Cortex of kidney (tissue), 1 donor: ENCODE measurements at places on chromosomes 4 and X.
A peak's percentile ranks its signal among the peaks of the same experiment; 100 is the strongest.

DNA sequence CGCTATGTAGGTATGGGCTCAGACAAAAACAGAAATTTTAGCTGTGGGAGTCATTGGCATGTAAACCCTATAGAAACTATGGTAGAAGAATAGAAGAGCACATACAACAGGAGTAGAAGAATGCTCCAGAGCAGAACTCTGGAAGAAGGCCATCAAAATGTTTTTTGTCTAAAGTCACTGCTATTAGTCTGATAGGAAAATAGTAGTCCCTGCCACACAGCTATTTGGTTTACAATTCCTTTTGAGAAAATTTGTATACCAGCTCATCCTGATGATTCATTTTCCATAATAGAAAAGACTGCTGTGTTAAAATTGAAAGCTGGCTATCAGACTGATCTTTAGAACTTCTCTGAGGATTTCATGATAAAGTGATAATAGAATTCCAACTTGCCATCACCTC lies 32.8 kb upstream of the ADAD1 start:
- DNase-seq, result no peak

- DNase-seq, result no peak
These were observed 540.6 kb upstream of the MAGEB18 start for GRCh38 chrX:25597551-25597950.

DNA sequence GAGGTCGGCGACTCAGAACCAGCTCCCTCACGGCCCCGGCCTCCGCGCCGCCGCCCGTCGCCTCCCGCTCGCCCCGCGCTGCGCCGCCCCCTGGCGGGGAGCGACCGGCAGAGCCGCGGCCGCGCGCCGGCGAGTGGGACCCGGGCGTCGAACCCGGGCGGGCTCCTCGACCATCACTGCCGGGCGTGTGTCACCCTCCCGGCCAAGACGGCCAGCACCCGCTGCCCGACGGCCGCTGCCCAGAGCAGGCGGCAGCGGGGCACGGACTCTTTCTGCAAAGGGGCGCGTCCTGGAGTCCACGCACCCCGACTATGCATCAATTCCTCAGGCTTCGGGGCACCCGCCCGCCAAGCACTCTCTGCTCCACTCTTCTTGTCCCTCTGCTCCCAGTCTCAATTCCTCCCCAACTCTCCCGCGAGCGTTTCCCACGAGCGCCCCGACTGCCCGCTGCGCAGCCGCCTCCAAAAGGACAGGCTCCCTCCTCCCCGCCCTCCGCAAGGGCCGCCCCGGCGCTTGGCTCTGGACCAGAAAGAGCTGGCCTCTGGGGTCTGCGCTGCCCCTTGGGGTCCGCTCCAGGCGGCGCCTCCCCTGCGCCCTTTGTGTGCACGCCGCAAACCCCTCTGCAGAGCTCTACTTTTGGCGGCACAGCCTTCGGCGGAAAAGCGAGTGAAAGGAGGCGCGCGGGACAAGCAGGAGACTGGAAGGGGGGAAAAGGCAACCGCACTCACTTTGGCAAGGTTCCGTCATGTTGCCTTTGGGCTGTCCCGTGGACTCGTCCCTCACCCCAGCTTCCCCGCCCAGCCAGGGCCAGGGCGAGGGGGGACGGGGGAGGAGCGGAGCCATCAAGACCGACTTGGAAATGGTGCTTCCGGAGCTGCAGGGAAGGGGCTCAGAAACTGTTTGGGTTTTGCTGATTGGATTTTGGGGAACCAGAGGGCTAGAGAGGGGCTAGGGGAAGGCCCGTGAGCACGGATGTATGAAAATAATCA lies 1.0 kb downstream of the PDE5A start:
- DNase-seq, result peak; percentile 9

DNA sequence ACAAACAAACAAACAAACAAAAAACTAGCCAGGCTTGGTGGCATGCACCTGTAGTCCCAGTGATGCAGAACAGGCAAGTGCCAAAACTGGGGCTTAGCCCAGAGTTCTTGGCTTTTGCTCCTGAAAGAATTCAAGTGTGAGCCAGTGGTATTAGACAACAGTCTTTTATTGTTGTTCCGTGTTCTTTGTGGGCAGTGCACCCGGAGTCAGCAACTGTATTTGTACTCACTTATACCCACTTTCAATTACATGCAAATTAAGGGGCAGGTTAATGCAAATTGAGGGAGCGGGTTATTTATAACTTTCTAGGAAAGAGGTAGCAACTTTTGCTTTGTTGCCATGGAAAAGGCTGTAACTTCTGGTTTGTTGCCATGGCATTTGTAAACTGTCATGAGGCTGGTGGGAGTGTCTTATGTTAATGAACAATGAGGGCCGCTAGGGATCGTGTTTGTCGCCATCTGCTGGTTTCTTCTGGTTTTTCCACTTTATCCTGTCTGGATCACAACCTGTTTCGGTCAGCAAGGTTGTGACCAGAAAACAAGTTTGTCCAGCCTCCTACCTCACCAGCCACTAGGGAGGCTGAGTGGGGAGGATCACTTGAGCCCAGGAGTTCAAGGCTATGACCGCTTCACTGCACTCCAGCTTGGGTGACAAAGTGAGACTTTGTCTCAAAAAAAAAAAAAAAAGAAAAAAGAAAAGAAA lies 88.8 kb upstream of the ESX1 start:
- no peak for DNase-seq

DNA sequence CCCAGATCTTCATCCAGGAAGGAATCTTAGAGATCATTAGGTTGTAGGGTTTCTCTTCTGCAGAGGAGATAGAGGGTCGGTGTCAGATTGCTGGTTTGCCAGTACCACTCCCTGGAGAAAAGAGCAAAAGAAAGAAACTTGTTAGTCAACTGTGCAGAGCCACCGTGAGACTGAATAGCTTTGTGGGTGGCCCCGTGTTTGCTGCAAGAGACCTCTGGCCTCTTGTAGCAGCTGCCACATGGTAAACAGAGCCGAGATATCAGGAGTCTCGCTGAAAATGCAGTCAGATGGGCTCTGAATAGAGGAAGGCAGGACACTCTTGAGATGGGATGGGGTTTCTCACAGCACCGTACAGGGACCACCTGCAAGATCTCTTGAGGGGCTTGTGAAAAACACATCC lies 149.7 kb downstream of the PTTG2 start:
- DNase-seq, result no peak

DNA sequence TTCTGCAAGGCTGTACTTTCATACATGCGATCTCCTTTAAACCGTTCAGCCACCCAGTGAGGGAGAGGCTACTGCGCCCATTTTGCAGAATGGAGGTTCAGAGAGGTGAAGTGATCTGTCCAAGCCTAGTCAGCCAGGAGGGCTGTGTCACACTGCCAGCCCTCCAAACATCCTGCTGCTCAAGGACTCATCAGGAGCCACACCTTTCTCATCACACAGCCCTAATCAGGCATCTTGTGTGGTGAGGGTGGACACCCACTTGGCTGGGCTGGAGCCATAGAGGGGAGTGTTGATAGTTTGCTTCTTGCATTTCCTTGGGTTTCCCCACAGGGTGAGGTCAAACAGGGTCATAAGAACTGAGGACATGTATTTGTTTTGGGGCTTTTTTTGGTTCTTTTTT lies 5.4 kb upstream of the CXCR3 start:
- DNase-seq, result no peak

GRCh38 chr4:146267826-146268225 lies 53.5 kb downstream of the REELD1 start:
- DNase-seq, result no peak

DNA sequence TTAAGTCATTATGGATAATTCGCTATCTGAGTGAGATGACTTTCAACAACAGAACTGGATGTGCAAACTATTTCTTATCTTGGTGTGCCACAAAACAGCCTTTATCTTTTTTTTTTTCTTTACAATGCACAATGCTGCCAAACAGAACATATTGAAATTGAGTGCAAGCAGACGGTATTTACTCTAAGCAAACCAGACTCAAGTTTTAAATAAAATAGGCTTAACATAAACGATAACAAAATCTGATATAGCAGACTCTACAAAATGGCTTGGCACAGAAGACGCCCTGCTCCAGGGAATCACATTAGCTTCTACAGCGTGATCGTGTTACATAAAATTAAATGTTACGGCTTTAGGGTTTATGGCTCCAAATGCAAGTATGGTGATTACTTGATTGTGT lies 9.6 kb upstream of the STK32B start:
- no peak for DNase-seq

GRCh38 chrX:154515090-154515965 lies 704 bp downstream of the FAM3A start:
- no peak for DNase-seq

DNA sequence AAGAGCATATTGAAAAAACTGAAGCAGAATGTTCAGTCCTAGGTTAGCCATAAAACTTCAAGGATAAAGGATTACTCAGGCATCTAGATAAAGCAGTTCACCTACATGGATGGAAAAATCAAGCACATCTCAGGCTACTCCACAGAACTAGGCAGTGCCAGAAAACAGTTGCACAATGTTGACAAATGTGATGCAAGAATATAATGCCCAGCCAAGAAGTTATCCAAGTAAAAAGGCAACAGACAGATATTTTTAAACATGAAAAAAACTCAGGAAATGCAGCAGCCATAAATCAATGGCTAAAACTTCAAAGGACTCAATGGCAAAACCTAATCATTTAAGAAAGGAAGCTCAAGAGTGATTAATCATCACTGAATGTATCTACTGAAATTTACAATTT lies 456.0 kb upstream of the FAM241A start:
- DNase-seq, result no peak

- no peak for DNase-seq
These were observed 25.6 kb downstream of the PNMA6E start for GRCh38 chrX:153375571-153375970.

DNA sequence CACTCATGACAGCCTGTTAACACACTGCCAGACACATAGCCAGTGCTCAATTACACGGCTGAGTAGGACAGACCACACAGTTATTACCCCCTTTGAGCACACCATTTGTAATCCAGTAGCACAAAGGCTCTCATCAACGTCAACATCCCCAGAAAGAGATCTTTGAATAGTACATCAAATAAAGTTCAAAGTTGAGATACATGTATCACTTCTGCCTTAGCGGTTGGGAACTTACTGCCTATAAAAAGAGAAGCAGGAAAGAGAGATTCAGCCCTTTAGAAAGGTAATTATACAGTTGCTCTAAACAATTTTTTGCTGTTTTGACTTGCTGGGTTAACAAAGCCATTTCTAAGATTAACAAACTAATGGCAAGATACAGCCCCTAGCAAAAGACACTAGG lies 16.2 kb downstream of the ANXA5 start:
- no peak for DNase-seq

GRCh38 chr4:164847967-164848649 lies 28.9 kb upstream of the APELA start:
- no peak for DNase-seq

DNA sequence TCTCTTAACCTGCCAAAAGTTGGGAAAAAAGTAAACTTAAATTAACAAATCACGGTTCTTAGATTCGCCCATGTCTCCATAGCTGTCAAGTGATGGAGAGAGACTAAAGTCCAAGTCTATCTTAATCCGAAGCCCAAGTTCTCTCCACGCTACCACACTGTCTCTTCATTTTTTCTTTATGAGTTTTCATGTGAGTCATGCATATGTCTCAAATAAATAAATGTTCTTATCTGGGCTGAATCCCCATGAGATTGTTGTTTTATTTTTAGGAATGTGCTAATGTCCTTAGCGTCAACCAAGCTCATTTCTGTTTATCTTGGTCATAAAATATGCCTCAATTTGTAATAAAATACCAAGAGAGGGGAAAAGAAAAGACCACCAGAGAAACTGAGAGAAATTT lies 169.3 kb downstream of the RCHY1 start:
- DNase-seq, result no peak

- no peak for DNase-seq
These were observed 10.7 kb downstream of the SLC39A8 start for GRCh38 chr4:102334624-102335023.

GRCh38 chrX:70834589-70834988 lies 73.9 kb downstream of the TEX11 start:
- DNase-seq, result no peak

DNA sequence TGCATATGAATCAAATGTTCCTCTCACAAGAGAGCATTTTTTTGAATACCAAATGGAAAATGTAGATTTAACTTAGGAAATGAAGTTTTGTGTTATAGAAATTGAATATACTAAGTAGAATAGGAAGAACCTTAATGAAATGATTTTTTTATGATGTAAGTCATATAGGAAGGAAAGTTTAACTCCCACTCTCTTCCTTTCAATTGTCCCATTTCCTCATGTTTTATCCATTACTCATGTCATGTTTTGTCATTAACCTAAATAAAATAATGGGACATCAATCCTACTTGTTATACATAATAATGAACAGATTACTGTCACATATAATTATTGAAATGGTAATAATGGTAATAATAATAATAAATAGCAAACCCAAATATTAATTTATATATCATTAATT lies 22.7 kb upstream of the SRD5A3 start:
- DNase-seq, result no peak

DNA sequence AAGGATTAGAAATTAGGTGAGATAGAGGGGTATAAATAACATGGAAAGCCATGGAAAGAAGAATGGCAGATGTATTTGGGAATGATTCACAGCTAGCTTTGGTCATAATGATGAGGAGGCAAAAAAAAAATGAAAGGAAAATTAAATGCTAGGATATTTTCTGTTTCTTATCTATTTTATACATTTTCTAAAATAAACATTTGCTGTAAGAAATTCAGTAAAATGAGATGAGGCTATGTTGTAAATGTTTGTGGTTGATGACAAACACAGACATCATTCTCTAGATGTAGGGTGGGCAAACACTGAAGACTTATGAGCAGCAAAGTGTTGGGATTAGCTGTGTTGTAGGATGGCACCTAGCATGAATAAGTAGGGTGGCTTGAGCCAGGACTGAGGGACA lies 407.1 kb downstream of the IL15 start:
- no peak for DNase-seq

GRCh38 chrX:151792505-151792904 lies 58.0 kb downstream of the CNGA2 start:
- DNase-seq, result no peak

GRCh38 chr4:82866706-82867385 lies 24.1 kb downstream of the SEC31A start:
- no peak for DNase-seq

DNA sequence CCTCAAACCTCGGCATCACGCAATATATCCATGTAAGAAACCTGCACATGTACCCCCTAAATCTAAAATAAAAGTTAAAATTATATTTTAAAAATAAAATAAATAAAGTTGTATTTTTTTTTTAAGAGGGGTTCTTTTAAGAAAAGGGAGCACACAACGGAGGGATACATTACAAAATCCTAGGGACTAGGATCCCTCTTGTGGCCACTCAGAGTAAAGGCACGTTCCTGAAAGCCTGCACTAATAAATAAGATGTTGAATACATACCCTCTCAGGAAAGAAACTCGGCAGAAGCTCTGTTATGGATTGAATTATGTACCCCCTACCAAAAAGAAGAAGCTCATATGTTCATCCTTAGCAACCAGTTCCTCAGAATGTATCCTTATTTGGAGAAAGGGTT lies 50.9 kb upstream of the PRDX4 start:
- DNase-seq, result no peak

GRCh38 chr4:105191621-105192210 lies 45.0 kb downstream of the TET2 start:
- no peak for DNase-seq

DNA sequence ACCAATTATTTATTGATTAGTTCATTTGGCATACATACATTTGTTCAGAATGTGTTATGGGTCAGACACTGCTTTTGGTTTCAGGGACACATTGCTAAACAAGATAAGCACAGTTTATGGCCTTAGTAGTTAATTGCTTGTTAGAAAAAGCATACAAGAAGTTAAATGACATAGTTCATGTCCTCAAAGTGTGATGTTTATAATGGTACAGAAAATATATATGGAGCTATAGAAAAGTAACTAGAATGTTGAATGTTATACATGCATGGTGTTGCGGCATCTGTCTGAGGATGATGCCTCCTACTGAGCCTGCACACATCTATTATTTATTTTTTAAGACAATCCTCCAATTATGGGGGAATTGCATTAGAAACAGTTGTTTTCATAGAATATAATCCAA lies 1476.3 kb upstream of the PCDH7 start:
- no peak for DNase-seq
